Right renal pelvis (tissue), 4 donors: ENCODE measurements at places on chromosomes 6 and 20.

DNA sequence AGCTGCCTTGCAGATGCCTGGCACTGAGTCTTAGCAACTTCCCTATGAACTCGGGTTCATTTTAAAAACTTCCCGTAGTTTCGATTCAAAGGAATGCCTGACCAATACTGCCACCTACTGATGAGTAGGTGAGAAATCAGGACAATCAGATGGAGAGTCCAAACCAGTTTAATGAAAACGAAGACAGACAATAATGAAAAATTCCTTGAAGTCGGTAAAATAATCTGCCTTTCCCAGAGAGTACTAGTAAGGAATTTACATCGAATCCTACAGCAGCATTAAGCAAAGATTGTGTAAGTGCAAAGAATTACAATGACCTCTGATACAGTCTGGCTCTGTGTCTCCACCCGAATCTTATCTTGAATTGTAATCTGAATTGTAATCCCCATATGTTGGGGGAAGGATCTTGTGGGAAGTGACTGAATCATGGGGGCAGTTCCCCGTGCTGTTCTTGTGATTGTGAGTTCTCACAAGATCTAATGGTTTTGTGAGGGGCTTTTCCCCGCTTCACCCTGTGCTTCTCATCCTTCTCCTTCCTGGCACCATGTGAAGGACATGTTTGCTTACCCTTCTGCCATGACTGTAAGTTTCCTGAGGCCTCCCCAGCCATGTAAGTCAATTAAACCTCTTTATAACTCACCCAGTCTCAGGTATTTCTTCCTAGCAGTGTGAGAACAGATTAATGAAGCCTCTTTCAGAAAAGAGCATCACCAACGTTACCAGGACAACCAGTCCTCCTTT is 134.4 kb downstream of the ARHGAP18 start:
- no peak for DNase-seq

DNA sequence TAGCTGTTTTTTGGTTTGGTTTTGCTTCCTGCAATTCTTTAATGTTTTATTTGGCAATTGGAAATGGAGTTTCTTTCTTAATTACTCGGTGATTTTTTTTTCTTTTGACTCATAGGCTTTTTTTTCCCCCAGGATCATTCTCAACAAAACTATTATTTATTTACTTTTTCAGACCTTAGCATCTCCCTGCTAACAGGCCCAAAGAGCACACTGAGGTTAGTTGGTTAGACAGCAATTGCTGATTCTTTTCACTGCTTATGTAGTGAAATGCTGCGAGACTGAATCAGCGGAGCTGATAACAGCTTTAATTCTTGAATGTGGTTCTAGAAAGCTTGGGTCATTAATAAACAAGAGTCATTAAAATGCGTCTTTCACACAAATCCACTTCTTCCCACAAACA is 79.1 kb upstream of the ZFP64 start:
- DNase-seq = no peak

DNA sequence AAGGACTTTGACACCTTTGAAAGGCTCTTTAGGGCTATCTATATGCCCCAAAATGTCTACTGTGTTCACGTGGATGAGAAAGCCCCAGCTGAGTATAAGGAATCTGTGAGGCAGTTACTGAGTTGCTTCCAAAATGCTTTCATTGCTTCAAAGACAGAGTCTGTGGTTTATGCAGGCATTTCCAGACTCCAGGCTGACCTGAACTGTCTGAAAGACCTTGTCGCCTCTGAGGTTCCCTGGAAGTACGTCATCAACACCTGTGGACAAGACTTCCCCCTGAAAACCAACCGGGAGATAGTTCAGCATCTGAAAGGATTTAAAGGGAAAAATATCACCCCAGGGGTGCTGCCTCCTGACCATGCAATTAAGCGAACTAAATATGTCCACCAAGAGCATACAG is 65.2 kb downstream of the GCNT2 start:
- no peak for DNase-seq

GRCh38 chr6:113491376-113491775 is 365.8 kb upstream of the MARCKS start:
- DNase-seq = no peak

- no peak for DNase-seq
Measured at GRCh38 chr20:45833883-45834796, 541 bp downstream of the SNX21 start.

DNA sequence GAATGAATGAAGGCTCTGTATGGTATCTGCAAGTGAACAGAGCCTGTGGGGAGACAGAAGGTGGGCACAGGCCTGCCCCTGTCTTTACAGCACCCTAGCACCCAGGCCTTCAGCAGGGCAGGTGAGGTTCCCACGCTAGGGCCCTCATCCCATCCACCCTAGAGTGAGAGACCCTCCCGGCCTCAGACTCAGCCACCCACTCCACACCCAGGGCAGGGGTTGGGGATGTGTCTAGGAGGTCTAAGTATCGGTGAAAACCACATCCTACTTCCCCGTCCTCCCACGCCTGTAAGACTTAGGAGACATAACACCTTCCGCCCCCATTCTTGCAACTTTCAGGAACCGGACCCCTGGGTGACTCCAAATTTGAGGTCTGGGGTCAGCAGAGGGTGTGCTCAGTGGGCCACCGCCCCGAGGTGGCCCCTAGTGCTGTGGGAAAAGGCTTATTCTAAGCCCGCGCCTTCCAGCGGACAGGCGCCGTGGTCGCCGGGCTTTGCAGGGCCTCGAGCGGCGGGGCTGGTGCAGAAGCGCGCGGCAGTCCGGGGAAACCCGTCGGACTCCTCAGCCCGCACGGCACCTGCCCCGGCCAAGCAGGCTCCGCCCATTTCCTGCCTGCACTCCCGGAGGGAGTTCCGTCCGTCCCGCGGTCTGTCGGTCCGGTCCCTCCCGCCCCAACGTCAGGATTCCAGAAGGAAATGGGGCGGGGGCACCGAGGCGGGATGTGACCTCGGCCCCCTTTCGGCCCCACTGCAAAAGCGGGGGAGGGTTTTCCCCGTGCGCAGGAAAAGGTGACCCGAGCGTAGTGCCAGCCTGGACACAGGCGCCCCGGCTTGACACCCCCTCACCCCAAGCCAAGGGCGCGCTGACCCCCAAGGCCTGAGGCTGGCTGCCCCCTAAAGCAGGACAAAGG is 868 bp downstream of the SAMD10 start:
- DNase-seq = no peak

- DNase-seq = no peak
Measured at GRCh38 chr6:20370801-20371200, 30.9 kb upstream of the E2F3 start.

DNA sequence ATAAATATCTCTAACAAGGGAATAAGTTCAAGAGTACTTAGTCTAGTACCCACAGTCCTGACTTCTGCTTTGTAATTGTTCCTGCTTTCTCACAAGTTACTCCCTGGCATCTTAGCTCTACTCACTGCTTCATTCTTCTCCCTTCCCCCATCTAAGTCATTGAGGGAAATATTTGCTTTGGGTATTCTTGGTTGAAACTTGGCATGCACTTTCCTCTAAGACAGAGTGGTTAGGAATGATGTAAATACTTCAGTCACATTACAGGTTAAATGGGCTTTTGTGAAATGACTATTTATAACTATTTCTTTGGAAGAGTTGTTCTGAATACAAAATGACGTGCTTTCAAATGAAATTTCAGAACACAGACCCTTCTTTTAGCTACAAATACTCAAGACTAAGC is 67.7 kb upstream of the PLEKHG1 start:
- no peak for DNase-seq

DNA sequence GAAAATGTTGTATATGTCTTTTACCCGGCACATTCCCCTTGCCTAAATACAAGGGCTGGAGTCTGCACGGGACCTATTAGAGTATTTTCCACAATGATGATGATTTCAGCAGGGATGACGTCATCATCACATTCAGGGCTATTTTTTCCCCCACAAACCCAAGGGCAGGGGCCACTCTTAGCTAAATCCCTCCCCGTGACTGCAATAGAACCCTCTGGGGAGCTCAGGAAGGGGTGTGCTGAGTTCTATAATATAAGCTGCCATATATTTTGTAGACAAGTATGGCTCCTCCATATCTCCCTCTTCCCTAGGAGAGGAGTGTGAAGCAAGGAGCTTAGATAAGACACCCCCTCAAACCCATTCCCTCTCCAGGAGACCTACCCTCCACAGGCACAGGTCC is 11.3 kb upstream of the MAPRE1 start:
- no peak for DNase-seq

DNA sequence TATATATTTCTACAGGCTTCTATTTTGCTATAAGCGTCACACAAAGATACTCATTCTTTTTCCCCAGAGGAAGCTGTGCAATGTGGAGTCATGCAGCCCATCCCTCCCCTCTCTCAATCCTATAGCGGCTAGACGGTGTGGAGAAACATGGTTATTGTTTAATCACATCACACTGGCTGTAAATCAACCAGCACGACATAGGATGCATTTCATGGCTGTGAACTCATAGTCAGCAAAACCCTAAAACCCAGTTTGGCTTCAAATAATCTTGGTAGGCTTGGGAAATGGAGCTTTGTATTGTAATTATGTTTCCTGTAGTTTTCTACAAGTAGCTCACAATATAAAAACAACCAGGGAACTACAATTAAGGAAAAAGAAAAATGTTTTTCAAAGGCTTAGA is 16.8 kb downstream of the FOXC1 start:
- DNase-seq = no peak

DNA sequence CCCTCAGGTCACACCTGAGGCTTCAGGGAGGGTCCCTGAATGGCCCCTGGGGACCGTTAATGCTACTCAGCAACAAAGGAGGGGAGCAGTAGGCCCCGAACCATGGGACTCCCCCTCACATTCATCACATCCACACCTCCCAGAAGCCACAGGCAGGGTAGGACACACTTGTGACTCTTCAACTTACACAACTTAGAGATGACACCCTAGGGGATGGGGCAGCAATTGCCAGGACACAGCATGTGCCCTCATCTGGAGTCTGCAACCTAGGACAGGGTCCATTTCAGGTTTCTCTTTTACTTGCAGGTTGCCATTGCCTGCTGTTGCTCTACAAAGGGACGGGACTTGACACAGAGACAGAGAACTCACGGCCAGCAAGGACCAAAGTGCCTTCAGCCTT is 770 bp downstream of the ULBP3 start:
- no peak for DNase-seq

GRCh38 chr20:56391596-56392131 is 351 bp downstream of the AURKA start:
- no peak for DNase-seq

DNA sequence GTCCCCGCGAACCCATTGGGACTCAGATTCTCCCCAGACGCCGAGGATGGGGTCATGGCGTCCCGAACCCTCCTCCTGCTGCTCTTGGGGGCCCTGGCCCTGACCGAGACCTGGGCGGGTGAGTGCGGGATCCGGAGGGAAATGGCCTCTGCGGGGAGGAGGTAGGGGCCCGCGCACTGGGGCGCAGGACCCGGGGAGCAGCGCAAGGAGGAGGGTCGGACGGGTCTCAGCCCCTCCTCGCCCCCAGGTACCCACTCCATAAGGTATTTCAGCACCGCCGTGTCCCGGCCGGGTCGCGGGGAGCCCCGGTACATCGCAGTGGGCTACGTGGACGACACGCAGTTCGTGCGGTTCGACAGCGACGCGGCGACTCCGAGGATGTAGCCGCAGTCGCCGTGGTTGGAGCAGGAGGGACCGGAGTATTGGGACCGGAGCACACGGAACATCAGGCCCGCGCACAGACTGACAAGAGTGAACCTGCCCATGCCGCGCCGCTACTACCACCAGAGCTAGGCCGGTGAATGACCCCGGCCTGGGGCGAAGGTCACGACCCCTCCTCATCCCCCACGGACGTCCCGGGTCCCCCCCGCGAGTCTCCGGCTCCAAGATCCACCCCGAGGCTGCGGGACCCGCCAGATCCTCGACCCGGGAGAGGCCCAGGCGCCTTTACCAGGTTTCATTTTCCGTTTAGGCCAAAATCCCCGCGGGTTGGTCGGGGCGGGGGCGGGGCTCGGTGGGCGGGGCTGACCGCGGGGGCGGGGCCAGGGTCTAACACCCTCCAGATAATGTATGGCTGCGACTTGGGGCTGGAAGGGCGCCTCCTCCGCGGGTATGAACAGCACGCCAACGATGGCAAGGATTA is 15.7 kb upstream of the HLA-A start:
- no peak for DNase-seq

DNA sequence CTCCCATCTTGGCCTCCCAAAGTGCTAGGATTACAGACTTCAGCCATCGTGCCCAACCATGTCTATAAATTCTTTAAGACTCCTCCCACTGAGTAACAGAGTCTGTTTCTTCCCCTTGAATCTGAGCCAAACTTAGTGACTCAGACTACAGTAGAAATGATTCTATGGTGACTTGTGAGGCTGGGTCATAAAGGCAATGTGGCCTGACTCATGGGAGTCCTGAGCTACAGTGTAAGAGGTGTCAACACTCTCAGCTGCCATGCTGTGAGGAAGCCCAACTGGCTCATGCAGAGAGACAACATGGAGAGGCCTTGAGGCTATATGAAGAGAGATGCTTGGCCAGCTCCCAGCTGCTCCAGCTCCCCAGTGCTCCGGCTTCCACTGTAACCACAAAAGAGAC is 5.2 kb upstream of the NRSN2 start:
- DNase-seq = no peak

GRCh38 chr20:48957533-48957932 is 36.0 kb downstream of the ARFGEF2 start:
- DNase-seq = no peak

DNA sequence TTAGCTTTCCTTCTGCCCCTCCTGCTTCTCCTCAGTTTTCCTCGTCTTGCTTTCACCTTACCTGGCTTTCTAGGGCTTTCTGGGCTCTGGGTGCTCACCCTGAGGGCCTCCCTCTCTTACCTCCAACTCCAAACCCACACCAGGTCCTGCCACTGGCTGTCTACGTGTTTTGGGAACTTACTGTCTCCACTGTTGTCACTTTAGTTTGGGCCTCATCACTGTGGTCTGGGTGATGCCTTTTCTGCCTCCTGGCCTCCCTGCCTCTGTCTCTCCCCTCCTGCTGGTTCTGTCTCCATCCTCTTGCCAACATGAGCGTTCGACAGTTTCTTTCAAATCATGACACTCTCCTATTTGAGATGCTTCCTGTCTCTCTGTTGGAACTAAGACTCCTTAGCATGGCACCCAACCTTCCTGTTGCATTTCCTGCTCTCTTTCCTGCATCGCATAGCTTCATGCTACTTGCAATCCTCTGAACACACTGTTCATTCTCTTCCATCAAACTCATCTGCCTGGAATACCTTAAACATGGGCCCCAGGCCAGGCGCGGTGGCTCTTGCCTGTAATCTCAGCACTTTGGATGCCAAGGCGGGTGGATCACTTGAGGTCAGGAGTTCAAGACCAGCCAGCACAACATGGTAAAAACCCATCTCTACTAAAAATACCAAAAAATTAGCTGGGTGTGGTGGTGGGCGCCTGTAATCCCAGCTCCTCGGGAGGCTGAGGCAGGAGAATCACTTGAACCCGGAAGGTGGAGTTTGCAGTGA is 5.5 kb downstream of the CD40 start:
- DNase-seq = no peak

- DNase-seq = no peak
Measured at GRCh38 chr6:45886776-45887175, 128.9 kb downstream of the CLIC5 start.

GRCh38 chr20:45860560-45861220 is 3.3 kb downstream of the ZSWIM3 start:
- no peak for DNase-seq

DNA sequence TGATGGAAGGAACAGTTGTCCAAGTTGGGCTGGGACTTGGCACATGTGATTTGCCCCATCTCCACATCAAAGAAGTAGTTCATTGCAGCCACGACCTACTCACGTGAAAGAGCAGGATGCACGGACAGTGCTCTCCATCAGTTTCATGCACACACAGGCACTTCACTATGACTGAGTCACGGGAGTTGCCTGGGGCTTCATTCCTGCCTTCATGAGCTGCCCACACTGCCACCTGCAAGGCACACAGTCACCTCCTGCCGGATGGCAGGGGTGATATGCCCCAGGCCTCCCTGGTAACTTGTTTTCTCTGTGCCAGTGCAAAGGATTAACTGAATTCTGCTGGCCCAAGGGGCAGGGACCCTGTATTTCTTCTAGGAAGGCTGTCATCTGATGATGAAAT is 22.8 kb downstream of the CST5 start:
- DNase-seq = no peak
